Foreskin keratinocyte (primary cell): ENCODE measurements at places on chromosomes 16 and 17. TPM values are rescaled to one million over a fixed set of nuclear protein-coding genes. Genes with fewer than 3 reads are reported as not detected.

- no peak for DNase-seq
These were observed 37.2 kb downstream of the TENT4B start for GRCh38 chr16:50190292-50190691.

DNA sequence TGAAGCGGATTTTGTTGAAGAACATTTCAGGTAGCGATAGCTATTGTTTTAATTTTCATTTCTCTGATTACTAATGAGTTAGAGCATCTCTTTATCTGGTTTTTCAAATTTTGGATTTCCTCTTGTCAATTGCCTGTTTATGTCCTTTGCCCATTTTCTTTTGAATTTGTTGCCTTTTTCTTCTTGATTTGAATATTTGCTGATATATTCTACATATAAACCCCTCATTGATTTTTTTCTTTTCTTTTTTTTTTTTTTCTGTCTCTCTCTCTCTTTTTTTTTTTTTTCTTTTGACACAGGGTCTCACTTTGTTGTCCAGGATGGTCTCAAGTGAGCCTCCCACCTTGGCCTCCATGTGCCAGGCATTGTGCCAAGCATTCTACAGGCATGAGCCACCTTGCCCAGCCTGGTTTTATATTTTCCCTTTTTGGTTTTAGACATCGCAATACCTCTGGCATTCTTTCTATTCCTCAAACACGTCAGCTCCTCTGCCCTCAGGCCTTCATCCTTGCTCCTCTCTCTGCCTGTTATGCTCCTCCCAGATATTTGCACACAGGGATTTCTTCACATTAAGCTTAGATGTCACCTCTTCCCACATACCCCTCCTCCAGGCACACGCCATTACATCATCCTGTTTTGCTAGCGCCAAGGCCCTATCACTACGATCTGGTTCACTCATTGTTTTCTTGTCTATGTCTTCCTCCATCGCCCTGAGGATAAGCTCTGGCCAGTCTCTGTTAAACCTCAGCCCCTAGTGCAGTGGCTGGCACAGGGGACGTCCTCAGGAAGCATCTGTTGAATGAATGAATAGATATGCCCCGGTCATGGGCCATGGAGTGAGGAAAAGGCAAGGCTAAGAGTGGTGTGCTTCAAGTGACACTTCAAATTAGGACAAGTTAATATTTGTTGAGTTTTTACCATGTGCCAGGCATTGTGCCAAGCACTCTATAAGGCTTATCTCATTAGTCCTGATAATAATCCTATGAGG lies 8.6 kb downstream of the SARM1 start:
- DNase-seq = peak; percentile 98

DNA sequence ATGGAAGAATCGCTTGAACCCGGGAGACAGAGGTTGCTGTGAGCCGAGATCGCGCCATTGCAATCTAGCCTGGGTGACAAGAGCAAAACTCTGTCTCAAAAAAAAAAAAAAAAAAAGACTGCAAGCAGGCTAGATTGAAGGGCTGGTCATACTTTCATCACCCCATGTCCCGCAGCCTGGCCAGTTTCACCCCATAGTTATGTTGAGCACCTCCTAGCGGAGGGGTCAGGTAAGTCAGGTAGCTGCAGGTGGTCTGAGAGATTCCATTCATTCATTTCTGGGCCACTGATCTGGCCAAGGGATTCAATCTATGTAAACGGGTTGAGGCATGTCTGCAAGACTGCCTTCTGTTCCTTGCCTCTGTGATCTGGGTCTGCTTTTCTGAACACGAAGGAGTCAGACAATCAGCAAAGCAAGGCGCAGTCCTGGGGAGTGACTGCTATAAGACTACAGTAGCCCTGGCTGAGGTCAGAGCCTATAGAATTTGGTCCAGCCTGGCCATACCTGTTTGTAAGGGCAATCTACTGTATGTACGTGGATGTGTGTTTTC lies 23.6 kb upstream of the BPTF start:
- no peak for DNase-seq

- DNase-seq = no peak
These were observed 17.1 kb upstream of the NAGLU start for GRCh38 chr17:42518755-42519545.

DNA sequence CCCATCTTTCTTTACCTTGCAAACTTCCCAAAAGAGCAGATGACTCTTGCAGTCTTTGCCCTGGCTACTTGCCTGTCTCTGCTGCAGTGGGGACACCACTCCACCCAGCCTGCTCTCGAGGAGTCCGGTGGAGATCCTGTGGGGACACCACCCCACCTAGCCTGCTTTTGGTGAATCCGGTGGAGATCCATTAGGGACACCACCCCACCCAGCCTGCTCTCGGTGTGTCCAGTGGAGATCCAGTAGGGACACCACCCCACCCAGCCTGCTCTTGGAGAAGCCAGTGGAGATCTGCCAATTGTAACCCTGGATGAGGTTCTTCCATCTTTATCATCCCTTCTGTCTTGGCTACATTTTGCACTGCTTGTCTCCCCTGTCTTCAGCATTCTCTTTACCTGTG lies 54.2 kb downstream of the C16orf78 start:
- no peak for DNase-seq

The OR4D2 gene
- polyA plus RNA-seq = not detected in 2 replicates

The CFAP97D1 gene
- not detected in 2 replicates for polyA plus RNA-seq

The RRAD gene
- 1.7 and 3.1 TPM in 2 replicates for polyA plus RNA-seq
